ENCODE measurements at places on chromosomes 7 and 10.

DNA sequence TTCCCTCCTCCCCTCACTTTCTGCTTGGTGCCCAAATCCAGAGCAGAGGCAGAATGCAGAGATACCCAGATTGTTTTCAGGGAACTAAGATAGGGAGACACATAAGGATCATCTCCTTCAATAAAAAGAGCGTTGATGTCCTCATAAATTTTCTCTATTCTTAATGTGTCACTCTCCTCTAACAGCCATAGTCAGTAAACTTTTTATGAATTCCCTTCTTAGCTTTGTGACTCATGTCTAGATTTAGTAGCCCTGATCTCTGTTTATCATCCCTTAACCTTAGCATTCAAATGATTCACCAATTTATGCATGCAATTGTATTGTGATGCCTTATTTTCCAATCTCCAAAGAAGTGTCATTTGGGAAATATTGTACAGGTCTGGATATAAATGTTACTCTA lies 995.5 kb upstream of the C7orf33 start:
- no peak for DNase-seq

- DNase-seq: no peak
These were observed 122.8 kb downstream of the THSD7A start for GRCh38 chr7:11709196-11709595.

DNA sequence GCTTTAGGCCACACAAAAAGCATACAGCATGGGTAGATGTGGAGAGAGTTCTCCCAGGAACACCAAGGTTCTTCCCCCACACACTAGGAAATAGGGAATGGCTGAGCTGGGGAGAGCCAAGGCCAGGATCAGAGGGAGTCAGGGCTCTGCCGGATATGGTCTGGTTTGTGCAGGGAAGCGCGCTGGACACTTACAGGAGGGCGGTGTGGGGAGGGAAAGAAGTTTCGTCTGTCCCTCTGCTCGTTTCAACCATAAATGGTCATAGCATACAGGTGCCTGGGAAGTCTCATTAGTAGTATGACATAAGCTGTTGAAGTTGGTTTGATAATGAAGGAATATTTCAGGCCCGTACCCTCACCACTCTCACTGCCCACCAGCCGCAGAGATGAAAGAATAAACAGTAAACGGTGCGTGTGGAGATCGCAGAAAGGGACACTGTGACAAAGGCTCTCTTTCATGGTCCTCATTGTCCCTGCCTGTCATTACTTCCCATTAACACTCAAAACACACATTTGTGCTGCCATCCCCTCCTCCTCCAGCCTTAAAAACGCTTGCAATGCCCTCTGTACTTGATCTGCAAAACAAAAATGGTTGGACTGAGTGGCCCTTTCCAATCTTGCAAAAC lies 207.2 kb downstream of the CELF2 start:
- no peak for DNase-seq

DNA sequence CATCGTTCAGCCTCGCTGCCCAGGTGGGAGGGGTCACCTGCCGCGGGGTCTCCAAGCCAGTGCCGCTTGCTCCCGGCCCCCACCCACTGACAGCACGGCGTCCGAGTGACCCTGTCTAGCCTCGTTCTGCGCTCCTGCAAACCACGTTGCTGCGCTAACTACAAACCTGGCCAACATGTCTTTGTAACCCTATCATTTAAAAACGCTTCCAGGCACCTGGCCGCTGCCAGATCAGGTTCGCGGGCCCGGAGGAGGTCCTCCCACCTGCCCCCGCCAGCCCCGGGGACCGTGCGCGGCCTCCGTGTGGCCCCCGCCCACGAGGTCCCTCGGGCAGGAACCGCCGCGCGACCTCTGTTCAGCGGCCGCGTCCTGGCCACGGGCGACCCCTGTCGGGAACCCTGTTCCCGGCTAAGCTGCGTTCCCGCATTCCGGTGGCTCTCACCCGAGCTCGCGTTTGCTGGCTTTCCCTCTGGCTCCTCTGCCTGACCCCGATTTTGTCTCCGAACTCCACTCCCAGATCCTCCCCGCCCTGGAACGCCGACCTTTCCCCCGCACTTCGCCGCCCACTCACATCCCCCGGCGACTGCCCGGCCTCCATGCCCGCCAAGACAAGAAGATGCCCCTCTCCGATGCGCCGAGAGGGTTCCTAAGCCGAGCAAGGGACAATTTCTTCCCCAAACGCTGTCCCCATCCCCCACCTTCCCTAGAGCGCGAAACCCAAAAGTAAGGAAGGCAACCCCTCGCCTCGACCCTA lies 2.4 kb downstream of the SFMBT2 start:
- DNase-seq: peak; percentile 31

DNA sequence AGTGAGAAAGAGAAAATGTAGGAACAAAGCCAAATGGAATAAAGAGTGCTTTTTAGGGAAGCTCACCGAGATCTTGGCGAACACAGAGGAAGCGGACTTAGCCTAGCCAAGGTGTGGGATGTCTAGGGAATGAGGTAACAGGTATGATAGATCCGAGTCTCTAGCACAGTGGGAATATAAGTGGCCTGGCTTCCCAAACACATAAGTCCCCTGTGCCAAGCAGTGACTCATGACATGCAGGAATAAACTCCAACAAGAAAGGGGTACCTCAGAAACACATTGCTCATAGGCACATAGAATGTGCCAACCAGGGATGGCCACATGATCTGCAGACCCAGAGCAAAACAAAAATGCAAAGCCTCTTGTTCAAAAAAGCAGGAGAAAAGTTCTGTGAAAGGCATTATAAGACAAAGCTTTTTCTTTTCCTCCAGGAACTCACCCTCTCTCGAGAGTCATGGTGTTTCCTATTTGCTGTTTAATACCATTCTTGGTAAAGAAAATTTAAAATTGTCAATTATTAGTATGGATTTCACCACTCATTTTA lies 542.5 kb downstream of the GATA3 start:
- no peak for DNase-seq

DNA sequence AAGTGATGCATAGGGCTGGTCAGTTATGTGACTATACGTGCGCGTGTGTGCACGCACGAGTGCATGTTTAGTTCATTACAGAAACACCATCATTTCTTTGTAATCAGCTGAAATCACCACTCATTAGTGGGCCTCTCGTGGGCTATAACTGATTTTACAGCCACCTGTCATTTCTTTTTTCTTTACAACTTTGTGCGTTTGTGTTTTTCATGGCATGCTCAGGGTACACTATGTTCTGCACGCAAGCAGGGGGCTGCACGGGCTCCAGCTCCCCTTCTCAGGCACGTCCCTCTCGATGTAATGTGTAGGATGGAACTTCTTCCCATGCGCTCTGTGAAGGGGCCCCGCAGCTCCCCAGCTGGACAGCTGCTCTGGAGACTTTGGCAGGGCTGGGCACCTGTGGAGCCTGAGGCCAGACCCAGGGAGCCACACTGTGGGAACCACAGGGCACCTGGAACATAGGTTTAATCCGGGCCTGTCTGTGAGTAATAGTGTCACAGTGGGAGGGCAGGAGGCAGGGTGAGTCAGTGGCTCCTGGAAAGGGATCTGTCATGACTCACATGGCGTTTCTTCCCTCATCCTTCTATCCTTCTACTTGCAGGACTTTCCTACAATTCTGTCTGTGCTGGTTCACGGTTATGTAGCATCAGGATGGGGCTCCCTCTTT lies 4.9 kb downstream of the GCK start:
- no peak for DNase-seq

DNA sequence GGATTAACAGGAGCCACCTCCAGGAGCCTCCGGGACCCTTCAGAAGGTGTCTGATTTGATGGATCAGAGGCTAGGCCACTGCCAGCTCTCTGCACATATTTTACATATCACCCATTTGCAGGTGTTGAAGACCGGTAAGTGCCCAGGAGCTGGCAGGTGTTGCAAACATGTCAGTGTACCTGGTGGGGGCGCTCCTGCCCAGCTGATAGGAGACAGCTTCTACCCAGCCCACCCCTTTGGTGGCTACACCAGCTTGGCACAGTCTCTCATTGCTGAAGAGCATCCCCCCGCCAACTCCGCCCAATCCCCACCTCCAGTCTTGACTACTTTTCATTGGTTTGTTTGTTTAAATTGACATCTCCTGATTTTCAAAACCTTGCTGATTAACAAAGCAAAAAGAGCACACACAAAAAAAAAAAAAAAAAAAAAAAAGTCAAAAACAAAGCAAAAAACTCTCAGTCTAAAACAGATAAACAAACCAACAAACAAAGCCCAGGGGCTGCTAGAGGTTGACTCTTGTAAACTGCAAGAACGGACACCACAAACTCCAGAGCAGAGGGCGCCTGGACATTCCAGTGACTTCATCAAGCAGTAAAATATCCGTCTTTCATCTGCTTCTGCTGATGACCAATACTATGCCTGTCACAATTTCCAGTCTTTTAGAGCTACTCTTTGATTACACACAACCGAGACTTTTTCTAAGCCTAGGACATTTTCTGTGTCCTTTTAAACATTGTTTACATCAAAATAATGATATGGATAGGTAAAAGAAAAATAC lies 275.3 kb downstream of the NRG3 start:
- no peak for DNase-seq

DNA sequence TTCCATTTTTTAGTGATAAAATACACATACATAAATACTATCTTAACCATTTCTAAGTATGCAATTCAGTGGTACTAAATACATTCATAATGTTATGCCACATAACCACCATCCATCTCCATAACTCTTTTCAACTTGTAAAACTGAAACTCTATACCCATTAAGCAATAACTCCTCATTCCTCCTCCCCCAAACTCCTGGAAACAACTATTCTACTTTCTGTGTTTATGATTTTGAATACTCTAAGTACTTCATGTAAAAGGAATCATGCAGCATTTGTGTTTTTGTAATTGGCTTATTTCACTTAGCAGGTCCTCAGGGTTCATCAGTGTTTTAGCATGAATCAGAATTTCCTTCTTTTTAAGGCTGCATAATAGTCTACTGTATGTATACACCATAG lies 131.8 kb downstream of the TES start:
- no peak for DNase-seq

DNA sequence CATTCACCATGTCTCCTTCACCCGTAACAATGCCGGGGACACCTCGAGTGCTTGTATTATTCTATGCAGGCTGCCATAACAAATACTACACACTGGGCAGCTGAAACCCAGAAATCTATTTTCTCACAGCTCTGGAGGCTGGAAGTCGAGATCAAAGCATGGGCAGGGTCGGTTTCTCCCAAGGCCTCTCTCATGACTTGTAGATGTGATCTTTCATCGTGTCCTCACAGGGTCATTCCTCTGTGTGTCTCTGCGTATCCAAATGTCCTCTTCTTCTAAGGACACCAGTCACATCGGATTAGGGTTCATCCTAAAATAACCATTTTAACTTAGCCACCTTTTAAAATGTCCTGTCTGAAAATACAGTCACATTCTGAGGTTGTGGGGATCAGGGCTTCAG lies 303.5 kb downstream of the KLF6 start:
- DNase-seq: no peak

DNA sequence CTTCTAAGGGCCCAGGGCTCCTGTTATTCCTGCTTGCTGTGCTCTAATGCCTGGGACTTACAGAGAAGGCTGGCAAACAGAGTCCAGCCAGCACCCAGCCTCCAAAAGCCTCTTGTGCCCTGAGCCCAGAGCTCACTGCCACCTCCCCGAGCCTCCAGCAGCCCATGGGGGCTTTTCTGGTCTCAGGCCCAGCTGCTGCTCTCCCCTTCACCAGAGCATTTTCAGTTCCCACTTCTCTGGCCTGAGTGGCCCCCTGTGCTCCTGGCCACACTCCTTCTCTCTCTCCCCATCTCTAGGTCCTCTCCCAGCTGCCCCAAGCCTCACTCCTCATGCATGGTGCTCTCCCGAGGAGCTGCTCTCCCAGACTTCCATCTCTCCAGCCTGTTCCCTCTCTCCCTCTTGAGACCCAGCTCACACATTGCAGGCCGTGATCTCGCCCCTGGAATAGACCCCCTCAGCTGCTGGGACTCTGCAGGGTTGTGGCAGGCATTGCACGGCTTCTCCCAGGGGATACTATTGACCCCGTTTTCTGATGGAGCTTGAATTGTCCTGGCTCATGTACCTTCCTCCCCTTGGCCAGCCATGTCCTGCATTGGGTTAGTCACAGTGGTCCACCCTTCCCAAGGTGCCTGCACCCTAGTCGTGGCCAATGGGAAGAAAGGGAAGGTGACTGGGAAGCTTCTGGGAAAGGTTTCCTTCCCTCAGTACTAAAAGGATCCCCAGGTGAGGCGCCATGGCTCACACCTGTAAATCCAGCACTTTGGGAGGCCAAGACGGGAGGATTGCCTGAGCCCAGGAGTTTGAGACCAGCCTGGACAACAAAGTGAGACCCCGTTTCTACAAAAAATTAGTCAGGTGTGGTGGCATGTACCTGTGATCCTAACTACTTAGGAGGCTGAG lies 9.0 kb upstream of the RASSF4 start:
- DNase-seq: no peak

- no peak for DNase-seq
These were observed 273.9 kb downstream of the TSPAN12 start for GRCh38 chr7:120583899-120584586.

- no peak for DNase-seq
These were observed 10.7 kb upstream of the SPAG6 start for GRCh38 chr10:22334414-22335172.

DNA sequence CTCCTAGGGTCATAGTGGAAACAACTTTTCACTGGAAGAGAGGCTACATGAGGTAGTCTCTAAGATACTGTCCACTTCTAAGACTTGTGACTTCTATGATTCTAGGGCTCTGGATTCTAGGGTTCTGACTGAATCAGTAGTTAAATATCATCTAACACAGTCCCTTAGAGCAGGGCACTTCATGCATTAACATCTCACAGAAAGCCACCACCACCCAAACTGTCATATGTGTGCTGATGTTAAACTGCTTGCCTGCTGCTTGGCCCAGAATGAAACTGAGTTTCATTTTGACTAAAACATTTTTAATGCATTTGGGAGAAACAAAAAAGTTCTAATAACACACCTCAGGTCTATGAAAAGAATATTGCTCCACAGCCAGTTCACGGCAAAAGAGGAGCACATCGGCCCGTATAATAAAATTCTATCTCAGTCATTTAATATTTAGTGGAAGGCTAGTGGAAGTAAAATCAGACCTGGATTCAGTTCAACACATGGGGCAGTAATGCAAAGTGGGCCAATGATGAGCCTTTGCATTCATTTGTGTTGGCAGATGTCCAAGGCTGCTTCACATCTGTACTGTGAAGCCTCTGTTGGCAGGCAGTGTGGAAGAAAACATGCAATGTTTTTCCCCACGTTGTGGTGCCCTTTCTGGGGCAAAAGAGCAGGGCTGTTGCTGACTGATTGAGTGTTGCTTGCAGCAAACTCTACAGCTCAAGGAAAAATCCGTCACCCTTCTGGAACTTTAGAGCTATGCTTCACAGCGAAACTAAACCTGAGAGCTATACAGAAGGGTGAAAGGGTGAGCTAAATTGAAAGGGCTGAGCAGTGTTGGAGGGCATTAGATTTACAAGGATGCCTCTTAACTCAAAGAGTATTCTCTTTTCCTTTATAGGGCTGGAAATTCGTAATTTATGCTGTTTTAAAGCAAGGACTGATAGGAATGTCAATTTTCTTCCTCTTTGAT lies 33.5 kb upstream of the AUTS2 start:
- DNase-seq: no peak

- no peak for DNase-seq
These were observed 15.9 kb downstream of the RNF133 start for GRCh38 chr7:122682815-122683550.
